Mammary epithelial cell (primary cell): ENCODE measurements at places on chromosomes 1 and 21. TPM values are rescaled to one million over a fixed set of nuclear protein-coding genes. Genes with fewer than 3 reads are reported as not detected.
A peak's percentile ranks its signal among the peaks of the same experiment; 100 is the strongest.

TLCD4 gene
- total RNA-seq, result 0.73 and 0.88 TPM in 2 replicates

FAM89A gene
- 16.7 and 24.1 TPM in 2 replicates for total RNA-seq

RAB3B gene
- total RNA-seq, result 0.50 TPM

H3-3A gene
- 209 TPM for total RNA-seq

CFAP45 gene
- total RNA-seq, result not detected

TAL1 gene
- not detected in 2 replicates for total RNA-seq

NUDT4B gene
- 33.5 TPM for total RNA-seq

PLA2G2D gene
- total RNA-seq, result not detected in 2 replicates

FMO1 gene
- total RNA-seq, result 0.67 TPM

SERPINC1 gene
- 0.17 TPM for total RNA-seq

CAMK2N1 gene
- 22.0 TPM for total RNA-seq

ERICH3 gene
- not detected in 2 replicates for total RNA-seq

DNA sequence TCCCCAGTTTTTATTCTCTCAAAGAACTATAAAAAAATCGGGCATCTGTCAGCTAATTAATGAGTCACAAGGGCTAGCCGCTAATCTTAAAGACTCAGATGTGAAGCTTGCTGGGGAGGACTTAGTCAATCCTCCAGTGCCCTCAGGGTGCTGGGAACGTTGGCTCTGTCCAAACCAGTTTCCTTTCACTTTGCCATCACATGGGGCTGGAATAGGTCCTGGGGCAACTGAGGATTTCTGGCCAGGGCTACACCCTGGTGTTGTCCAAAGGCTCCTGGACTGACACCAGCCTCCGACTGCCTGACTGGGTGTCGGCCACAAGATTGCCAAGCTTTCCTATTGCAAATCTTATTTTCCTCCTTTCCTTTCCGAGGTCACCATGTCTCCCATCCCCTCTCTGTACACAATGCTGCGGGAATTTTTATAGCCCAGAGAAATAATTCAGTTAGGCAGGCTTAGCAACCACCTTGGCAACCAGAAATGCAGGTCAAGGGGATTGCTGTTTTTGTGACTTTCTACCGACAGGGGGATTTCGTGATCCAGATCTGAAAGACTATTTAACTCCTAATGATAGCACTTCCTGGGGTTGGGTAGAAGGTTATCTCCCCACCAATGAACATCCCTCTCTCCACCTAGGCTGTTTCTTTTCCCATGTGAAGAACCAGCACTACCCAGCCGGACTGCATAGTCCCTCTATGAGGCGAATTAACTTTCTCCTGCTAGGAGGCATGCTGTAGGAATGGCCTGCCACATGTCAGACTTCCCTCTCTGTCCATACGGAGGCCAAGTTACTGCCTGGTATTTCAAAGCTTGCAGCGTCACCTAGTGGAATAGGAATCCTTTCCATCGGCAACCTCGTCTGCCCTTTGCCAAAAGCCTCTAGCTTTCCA lies 29.9 kb upstream of the CTBS start:
- DNase-seq, result peak; percentile 96

- DNase-seq, result no peak
Measured at GRCh38 chr1:209341146-209341545, 242.4 kb upstream of the CAMK1G start.

- DNase-seq, result peak; percentile 97
Measured at GRCh38 chr1:212470059-212470458, 37.3 kb downstream of the NENF start.

- no peak for DNase-seq
Measured at GRCh38 chr1:87201768-87202167, 126.9 kb upstream of the LMO4 start.

DNA sequence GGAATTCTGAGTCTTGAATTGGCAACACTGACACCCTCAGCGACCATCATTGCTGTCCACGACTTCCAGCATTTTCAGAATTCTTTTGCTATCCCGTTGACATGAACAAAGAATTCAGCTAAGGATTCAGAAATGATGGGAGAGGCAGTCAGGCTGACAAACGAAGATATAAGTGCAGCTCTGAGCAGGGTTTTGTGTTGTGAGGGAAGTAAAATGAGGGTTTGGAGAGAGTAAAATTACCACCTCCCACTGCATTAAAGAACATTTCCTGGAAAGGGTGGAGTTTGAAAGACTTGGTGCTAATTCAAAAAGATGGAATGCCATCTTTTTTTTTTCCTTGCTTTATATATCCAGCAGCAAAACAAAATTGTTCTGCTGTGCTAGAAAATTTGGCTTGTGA lies 4.9 kb upstream of the ELK4 start:
- no peak for DNase-seq

DNA sequence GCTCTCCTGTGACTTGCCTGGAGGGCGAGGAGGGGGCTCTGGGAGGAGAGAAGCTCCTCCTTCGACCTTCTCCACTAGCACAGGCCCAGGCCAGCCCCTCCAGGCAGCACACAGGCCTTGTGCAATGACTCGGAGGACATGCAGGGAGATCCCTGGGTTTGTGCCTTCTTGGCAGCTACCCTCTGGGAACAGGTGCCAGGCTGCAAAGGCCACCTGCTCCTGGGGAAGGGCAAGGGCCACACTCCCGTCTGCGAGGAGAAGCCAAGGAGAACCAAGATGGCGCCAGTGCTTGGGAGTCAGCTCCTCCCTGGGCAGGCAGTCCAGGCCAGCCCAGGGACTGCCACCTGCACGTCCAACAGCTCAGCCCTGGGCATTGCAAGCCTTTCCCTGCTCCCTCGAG lies 15.3 kb downstream of the CASZ1 start:
- DNase-seq, result no peak

- DNase-seq, result no peak
Measured at GRCh38 chr1:19814244-19814661, 830 bp downstream of the RNF186 start.

GRCh38 chr1:59509341-59509875 lies 212.5 kb downstream of the FGGY start:
- DNase-seq, result no peak

DNA sequence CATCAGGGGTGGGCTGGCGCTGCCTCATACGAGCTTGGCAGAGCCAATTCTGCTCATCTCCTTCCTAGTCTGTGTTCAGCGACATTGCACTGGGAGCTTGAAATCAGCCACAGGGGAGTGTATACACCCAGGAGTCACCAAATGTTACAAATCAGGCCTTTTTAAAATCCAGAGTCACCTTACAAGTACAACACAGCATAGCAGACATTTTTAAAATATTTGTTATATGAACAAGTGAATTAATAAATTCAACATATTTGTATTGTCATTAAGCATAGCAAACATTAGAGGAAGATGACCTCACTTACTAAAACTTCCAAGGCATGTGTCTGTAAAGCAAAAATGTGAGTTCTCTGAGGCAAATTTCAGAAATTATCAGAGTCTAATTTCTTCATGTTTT lies 210.0 kb downstream of the HLX start:
- DNase-seq, result no peak

GRCh38 chr1:54159733-54160316 lies 7.0 kb upstream of the CDCP2 start:
- no peak for DNase-seq

DNA sequence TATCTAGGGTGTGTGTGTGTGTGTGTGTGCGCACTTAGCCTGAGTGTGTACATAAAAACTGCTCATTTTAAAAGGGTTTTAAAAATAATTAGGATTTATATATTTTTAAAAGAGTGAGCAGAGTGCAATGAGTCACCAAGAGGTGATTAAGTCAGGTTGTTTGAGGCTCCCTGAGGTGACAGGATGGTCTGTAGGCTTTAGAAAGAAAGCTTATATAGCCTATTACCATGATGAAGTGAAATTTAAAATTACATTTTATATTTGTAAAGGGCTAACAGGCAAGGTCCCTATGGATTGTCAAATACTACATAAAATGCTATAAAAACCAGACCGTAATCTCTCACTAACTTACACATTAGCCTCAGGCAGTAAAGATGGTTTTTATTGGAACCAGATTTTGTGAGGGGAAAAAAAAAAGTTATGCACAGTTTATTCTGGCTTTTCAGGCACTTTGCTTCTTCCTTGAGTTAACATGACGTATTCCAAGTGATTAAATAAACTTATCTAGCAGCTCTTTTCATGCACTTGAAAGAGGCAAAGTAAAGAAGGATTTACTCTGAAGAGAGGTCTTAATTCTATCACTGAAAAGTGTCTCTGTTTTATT lies 711.7 kb upstream of the PTBP2 start:
- no peak for DNase-seq

- DNase-seq, result no peak
Measured at GRCh38 chr1:44060830-44061267, 29.6 kb upstream of the SLC6A9 start.

GRCh38 chr1:219159946-219160645 lies 13.6 kb upstream of the LYPLAL1 start:
- DNase-seq, result peak; percentile 43

GRCh38 chr1:112284796-112285195 lies 111.2 kb upstream of the CTTNBP2NL start:
- no peak for DNase-seq

- DNase-seq, result peak; percentile 80
Measured at GRCh38 chr1:24745711-24746413, 615 bp downstream of the CLIC4 start.

GRCh38 chr1:204984499-204984898 lies 58.5 kb upstream of the CNTN2 start:
- no peak for DNase-seq

GRCh38 chr1:29391362-29391880 lies 155.1 kb downstream of the PTPRU start:
- DNase-seq, result no peak

- DNase-seq, result no peak
Measured at GRCh38 chr21:27756191-27756590, 789.3 kb upstream of the ADAMTS5 start.

DNA sequence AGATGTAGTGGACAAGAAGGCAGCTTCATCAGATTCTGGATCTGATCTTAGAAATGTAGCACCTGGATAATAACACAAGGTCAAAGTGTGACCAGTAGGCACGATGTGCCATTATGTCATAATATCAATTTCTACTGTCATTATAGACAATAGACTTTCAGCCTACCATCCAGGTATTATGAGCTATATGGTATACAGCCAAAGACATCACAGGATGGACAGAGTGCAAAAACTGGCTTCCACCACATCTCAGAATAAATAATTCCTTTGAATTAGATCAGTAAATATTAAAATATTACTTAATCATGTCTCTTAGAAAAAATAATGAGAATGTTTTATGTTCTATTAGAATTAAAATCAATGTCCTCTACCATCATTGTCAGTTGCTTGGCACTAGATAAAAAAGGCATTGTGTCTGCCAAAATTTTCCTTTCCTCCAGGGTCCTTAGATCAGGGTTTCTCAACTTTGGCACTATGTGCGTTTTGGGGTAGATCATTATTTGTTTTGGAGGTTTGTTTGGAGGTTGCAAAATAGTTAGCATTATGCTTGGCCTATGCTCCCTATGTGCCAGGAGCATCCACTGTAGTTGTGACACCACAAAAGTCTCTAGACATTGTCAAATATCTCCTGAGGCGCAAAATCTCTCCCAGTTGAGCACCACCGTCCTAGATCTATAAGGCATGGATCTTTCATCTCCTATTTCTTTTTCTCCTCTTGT lies 86.7 kb upstream of the NRIP1 start:
- DNase-seq, result no peak

- no peak for DNase-seq
Measured at GRCh38 chr21:45093035-45093532, 18.7 kb downstream of the ADARB1 start.

GRCh38 chr1:178023181-178023618 lies 53.3 kb upstream of the SEC16B start:
- no peak for DNase-seq

- no peak for DNase-seq
Measured at GRCh38 chr1:14443164-14443787, 155.2 kb upstream of the KAZN start.
